ENCODE measurements at places on chromosomes 13 and 19. TPM values are rescaled to one million over a fixed set of nuclear protein-coding genes. Genes with fewer than 3 reads are reported as not detected.

Gene LILRB3
- not detected for total RNA-seq

Gene PGLYRP2
- not detected for total RNA-seq

Gene TIMM13
- total RNA-seq, result 115 TPM

Gene EDDM13
- not detected for total RNA-seq

Gene CGB2
- total RNA-seq, result 0.71 TPM

Gene DMWD
- total RNA-seq, result 44.3 TPM

Gene RNF113B
- total RNA-seq, result not detected

Gene CELF5
- not detected for total RNA-seq

Gene MYDGF
- 76.6 TPM for total RNA-seq

Gene ZNF93
- 0.05 TPM for total RNA-seq

Gene ELANE
- total RNA-seq, result not detected

Gene EXOC3L2
- total RNA-seq, result 0.84 TPM

Gene SERPINE3
- not detected for total RNA-seq

Gene UBE2S
- total RNA-seq, result 646 TPM

Gene MCF2L
- total RNA-seq, result not detected

Gene CEBPG
- total RNA-seq, result 17.6 TPM

Gene ATP7B
- 2.2 TPM for total RNA-seq

Gene TMEM238
- 1.3 TPM for total RNA-seq

Gene LINGO3
- total RNA-seq, result not detected

Gene ZNF653
- total RNA-seq, result 5.2 TPM

Gene RFX2
- total RNA-seq, result 8.6 TPM

Gene PBX4
- not detected for total RNA-seq

Gene ZNF772
- total RNA-seq, result 18.0 TPM

Gene KLK12
- not detected for total RNA-seq

Gene FCHO1
- total RNA-seq, result 0.53 TPM

Gene VSTM1
- 0.74 TPM for total RNA-seq

Gene SLC25A41
- total RNA-seq, result not detected

Gene PSG3
- not detected for total RNA-seq

Gene N4BP2L1
- 0.87 TPM for total RNA-seq

Gene VASP
- 248 TPM for total RNA-seq

Gene CYP2S1
- total RNA-seq, result 1.7 TPM

Gene FFAR2
- total RNA-seq, result not detected

Gene LGI4
- total RNA-seq, result not detected

Gene CDX2
- total RNA-seq, result not detected

Gene ALOX5AP
- not detected for total RNA-seq

Gene ZNF571
- total RNA-seq, result 0.03 TPM

Gene PEG3
- total RNA-seq, result not detected

Gene KCNJ14
- 0.79 TPM for total RNA-seq

Gene NPAS1
- not detected for total RNA-seq

All from HT1080 (cell line).